ENCODE measurements at places on chromosomes 2 and 18.

GRCh38 chr2:104871972-104872865 lies 18.3 kb downstream of the POU3F3 start:
- DNase-seq = no peak

GRCh38 chr18:29154196-29154757 lies 977.3 kb upstream of the CDH2 start:
- DNase-seq = no peak

DNA sequence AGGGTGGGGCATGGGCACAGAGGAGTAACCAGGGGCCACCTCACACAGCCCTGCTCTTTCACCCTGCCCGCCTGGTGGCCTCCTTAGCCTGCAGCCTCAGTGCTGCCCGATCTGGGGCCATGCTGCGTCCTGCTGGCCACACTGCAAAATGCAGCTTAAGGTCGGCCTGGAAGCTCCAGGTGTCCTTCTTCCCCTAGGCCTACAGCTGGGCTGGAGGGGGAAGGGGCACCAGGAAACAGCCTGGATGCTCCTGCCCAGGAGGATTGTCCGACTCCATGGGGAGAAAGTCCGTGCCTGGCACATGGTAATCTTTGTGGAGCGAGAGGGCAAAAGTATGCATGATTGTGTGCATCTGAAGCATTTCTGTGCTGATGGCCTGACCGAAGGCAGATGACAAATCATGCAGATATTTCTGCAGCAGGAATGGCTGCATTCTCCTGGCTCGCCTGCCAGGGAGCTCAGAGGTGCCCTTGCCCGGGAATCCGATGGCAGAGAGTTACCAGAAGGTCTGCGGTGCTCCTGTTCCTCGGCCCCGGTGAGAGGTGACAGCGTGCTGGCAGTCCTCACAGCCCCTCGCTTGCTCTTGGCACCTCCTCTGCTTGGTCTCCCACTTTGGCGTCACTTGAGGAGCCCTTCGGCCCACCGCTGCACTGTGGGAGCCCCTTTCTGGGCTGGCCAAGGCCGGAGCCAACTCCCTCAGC lies 12.8 kb upstream of the ALPP start:
- peak; percentile 13 for DNase-seq

DNA sequence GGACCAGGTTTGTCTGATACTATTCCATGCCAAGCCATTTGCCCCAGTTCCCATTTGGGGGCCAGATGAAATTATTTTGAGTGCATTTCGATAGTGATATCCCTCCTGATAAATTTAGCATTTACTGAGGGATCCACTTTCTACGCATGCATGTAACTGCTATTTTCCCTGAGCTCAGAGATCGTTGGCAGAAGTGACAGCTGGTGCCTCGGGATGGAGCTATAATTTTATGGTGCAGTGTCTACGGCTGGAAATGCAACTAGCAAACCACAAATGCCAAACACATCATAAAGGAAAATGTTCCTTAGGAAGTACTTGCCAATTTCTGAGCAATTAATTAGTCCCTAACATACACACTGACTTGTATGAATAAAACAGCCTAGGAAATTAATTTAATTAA lies 254.8 kb downstream of the SLC8A1 start:
- DNase-seq = no peak

DNA sequence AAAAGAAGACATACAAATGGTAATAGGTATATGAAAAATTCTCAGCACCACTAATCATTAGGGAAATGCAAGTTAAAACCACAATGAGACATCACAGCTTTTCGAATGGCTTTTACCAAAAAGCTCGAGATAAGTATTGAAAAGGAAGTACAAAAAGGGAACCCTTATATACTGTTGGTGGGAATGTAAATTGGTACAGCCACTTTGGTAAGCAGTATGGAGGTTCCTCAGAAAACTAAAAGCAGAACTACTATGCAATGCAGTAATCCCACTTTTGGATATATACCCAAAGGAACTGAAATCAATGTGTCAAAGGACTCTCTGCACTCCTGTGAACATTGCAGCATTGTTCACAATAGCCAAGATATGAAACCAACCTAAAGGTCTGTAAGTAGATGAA lies 107.5 kb upstream of the SPATS2L start:
- no peak for DNase-seq

DNA sequence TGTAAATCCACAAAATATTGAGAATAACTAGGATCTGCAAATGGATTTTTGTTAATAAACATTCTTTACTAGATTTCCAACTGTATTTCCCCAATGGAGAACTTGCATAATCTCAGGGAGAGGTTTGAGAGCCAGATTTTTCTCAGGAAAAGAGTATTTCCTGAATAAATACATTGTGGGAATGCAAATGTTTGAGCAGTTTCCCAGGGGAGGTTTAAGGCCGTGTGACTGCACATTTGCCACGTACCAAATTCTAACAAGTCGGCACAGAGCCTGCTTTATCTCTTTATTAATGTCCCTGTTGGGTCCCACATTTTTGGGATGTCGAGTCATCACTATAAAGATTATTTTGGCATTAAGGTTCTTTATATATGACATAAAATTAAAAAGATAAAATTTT lies 27.0 kb downstream of the TFPI start:
- no peak for DNase-seq

DNA sequence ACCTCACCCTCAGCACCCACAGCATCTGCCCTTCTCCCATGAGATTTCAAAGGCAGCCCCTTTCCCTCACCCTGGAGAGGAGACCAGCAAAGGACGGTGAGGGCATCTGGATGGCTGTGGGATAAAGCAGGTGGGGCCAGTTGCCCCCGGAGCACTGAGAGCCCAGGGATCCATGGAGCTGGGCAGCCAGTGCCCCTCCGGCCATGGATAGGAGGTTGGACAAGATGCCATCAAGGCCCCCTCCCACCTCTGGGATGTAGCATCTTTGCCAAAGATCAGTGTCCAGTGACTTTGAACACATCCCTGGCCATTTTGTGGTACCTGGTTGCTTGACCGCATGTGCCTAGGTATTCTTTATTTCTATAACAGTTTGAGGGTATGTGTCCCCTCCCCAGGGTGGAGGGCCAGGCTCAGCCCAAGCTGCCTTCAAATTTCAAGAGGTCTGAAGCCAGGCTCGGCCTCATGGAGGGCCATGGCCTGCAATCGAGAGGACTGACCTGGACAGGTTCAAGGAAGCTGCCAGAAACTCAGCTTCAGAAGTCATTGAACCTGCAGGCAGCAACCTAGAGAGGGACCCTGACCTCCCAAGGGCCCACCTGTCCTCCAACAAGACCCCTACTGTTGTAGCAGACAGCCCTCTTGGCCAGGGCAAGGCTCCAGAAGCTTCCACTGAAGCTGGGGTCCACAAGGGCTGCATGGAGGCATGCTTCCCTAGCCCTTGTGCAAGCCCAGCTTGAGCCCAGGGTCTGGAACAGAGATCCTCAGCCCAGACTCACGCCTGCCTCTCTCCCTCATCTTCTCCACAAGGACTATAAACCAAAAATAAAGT lies 55.5 kb upstream of the BIN1 start:
- no peak for DNase-seq

DNA sequence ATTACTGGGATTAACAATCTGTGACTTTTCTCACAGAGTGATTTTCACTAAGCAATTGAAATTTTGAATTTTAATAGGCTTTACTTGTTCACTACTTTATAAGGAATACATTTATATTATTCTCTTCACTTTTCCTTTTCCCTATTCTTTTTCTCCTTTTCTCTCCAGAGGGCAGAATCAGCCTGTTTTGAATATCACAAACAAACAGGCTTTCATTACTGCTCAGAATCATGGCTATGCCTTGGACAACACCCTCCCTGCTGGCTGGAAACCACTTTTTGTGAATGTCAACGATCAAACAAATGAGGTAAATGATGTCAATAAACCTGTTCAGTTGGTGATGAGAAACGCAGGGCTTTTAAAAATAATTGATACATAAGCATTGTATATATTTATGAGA lies 35.3 kb downstream of the CPS1 start:
- DNase-seq = no peak

- no peak for DNase-seq
Measured at GRCh38 chr2:217365656-217366055, 505.8 kb upstream of the TNP1 start.

GRCh38 chr2:3741396-3741795 lies 38.0 kb downstream of the DCDC2C start:
- no peak for DNase-seq

GRCh38 chr2:234293973-234294372 lies 202.9 kb downstream of the ARL4C start:
- no peak for DNase-seq

DNA sequence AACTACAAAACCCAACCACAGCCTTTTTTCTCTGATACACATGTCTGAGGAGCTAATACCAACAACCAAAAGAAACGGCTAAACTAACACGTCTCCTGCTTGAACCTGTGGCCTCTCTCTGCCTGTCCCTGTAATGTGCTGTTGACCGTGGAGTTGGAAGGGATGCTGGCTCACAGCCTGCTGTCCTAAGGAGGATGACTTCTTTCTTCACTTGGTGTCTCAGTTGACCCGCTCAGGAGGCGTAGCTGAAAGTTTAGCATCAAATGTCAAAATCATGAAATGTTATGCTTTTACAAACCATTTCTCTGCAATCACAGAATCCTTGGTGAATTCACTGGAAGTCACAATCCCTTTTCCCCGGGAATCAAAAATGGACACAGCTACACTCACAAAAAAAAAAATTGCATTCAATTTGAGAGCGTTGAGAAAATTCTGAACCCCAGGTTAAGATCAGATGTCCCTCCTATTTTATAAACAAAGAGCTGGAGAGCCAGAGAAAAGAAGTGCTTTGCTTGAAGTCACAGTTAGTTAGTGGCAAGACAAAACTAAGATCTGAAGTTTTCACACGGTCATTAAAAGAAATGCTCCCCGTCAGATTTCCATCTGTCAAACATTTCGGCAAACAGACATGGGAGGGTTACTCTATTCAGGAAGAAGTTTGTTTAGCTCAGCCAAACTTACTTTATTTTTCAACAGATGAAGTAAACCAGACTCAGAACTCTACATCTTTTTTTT lies 74.3 kb downstream of the IRS1 start:
- no peak for DNase-seq

DNA sequence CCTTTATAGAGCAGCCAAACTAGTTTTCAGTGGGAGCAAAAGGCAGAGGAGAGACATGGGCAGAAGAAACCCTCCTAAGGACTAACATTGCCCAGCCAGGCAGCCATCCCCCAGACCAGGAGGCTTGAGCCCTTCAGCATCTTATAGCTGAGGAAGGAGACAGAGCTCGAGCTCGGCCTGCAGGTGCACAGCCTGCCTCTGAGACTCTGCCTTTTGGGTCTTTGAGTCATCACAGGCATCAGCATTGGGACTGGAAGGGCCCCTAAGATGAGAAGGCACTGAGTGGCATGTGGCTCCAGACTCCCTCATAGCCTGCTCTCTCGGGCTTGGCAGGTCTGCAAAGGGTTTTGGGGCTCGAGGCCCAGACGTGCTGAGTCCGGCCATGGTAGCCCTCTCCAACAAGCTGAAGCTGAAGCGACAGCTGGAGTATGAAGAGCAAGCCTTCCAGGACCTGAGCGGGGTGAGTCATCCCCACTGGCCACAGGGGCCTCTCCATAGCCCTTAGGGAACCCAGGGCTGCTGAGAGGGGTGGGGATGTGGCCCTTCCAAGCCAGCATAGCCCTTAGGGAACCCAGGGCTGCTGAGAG lies 84.1 kb downstream of the EPAS1 start:
- DNase-seq = no peak

DNA sequence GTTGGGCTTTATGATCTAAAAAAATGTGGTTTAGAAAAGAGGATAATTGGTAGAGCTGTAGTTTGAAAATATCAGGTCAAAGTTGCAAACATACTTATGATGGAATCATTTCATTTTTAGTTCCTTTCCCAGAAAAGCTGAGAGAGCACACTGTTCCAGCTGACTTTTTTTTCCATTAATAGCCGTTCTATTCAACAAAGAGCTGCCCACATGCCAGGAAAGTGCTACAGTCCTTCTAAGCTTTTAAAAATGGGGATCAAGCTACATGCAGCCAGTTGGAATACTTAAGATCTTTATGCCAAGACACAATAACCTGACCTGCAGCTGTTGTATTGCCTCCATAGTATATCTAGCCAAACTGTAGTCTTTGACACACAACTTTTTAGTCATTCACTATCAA lies 111.5 kb downstream of the GALNT3 start:
- DNase-seq = peak; percentile 4

DNA sequence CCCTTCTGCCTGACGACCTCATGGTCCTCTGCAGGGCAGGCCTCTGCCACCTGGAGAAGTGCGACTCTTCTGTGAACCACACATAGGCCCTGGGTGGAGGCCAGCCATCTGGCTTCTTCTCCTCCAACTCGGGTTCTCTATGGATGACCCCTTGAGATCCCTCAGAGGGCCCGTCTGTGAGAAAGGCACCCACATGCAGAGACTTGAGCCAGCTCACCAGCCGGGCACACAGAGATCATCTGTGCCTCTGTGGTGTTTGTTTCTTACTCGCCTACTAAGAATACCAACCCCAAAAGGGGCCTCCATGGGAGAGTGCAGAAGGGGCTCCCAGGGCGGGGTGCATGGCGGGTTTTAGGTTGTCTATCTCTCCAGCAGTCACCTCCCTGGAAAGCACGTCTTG lies 176.5 kb upstream of the SALL3 start:
- DNase-seq = no peak

DNA sequence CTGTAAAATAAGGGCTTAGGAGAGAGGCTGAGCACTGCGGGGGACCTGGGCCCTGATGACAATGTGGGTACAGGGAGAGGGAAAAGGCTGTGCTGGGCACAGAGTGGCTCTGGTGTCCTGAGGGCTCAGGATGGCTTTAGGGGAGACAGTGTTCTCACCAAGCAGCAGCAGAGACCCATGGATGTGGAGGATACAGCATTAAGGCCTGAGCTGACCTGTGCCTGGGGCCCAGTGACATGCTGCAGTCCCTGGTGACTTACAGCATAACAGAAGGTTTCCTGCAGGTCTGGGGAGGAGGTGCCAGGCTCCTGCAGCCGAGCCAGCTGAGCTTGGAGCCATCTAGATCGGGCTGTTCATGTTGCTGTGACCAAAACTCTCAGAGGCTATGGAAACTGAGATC lies 191.3 kb upstream of the SMAD2 start:
- no peak for DNase-seq

GRCh38 chr2:141264848-141265247 lies 866.0 kb downstream of the LRP1B start:
- DNase-seq = no peak

- DNase-seq = no peak
Measured at GRCh38 chr2:149143734-149144133, 105.2 kb downstream of the LYPD6B start.

- DNase-seq = no peak
Measured at GRCh38 chr2:109459485-109459884, 154.3 kb downstream of the SEPTIN10 start.
